ENCODE measurements at places on chromosomes 11 and 22. TPM values are rescaled to one million over a fixed set of nuclear protein-coding genes. Genes with fewer than 3 reads are reported as not detected.

DNA sequence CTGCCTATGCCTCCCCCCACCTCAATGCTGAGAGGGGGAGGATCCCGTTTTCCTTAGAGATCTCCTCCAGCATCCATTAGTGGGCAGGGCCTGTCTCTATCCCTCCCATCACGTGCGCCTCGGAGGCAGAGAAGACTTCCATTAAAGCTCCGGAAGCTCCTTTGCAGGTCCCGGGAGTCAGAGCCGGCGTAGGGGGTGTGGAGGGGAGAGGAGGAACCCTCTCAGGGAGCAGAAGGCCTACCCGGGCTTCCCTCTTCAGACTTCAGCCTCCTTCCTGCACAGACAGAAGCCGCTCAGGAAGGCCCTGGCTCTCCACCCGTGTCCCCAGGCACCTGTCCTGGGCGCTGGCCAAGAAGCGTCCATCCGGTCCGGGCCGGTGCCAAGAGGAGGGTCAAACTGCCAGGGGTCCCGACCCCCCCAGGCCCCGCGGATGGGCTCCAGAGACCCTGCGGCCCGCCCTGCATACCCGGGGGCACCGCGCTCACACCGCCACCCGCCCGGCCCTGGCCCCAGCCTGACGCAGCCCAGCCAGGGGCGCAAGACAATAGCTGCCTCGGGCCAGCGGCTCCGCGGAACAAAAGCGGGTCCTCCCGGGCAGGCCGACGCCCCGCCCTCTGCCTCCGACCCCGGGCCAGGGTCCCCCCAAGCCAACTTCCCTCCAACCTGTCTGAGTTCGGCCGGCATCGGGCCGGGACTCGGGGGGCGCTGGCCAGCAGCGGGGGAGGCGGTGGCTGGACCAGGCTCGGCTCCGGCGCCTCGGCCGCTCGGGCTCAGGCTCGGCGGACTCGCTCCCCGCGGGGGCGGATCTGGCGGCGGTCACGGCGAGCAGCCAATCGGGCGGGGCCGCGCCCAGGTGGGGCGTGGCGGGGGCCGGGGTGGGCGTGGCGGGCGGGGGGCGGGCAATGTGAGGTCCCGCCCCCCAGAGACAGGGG is 29.9 kb downstream of the ARVCF start:
- H3K36me3 ChIP-seq: no peaks in the 10 kb centered on the region
- H3K27ac ChIP-seq: peak overlapping the region; percentile 6

- DNase-seq: no peak
- no peaks in the 10 kb centered on the region for H3K27me3 ChIP-seq
- H3K27ac ChIP-seq: no peak overlapping the region
- no peaks in the 10 kb centered on the region for H3K36me3 ChIP-seq
These were observed 5.1 kb downstream of the CHKA start for GRCh38 chr11:68116126-68116525.

RFPL2 gene
- total RNA-seq: not detected

- no peak overlapping the region for H3K4me3 ChIP-seq
- no peak for DNase-seq
- no peak overlapping the region for H3K27ac ChIP-seq
- H3K4me1 ChIP-seq: no peaks in the 10 kb centered on the region
- H3K36me3 ChIP-seq: peaks cover 1% of the 10 kb centered on the region
These were observed 280.5 kb downstream of the DDX10 start for GRCh38 chr11:108945341-108945740.

- no peaks in the 10 kb centered on the region for H3K36me3 ChIP-seq
- no peak for DNase-seq
- no peak overlapping the region for H3K4me3 ChIP-seq
- H3K4me1 ChIP-seq: peaks cover 46% of the 10 kb centered on the region
- H3K27ac ChIP-seq: no peak overlapping the region
- no peaks in the 10 kb centered on the region for H3K27me3 ChIP-seq
These were observed 106.3 kb upstream of the PITPNB start for GRCh38 chr22:28025333-28025732.

DNA sequence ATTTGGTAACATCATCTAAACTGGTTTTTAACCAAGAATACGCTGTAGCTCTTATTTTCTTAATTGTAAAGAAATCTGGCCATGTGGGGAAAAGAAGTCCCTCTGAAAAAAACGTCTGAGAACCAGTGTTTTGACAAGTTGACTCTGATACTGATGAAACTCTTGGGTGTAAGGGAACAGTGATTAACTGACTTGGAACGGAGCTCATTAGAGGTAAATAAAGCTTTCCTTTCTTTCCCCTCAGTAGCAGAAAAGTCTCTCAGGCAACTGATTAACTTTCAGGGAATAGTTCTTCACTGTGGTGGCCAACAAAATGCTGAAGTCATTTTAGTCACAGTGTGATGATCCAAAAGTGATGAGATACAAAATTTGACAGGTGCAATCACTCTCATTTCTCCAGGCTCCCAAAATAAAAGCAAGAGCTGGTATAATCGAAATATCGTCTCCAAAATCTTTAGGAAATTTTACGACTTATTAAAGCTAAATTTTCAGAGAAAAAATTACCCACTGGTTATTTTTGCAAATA is 52.3 kb downstream of the SLC36A4 start:
- H3K27ac ChIP-seq: no peak overlapping the region
- no peaks in the 10 kb centered on the region for H3K4me1 ChIP-seq
- DNase-seq: no peak
- no peak overlapping the region for H3K4me3 ChIP-seq

DNA sequence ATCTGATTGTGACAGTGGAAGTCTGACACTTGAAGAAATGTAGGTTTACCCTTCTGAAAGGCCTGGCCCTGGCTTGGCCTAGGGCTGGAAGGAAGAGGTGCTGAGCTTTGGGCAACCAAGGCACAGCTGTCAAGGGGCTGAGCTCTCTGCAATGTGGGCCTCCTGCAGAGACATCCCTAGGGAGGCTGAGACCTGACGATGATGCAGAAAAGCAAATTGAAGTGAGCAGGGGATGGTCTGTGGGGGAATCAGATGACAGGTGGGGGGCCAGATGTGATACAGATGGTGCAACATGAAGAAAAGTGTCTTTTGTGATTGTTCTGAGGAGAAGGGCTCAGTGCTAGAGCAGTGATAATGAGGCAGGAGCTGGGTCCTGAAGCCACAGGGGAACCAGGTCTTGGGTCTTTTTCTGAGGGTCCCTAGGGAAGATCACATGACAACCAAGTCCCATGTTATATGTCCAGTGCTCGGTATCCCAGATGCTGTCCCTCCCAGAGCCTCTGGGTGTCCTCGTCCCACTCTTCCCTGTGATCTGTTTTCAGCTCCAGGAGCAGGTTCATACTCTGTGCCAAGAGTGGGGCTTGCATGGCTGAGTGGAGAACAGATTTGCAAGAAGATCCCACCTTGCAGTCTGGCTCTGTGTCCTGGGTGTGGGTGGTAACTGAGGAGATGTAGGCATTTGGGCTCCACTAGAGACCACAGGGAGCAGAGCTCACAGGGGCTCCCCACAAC is 79.9 kb upstream of the VPREB1 start:
- DNase-seq: no peak
- no peaks in the 10 kb centered on the region for H3K4me1 ChIP-seq
- H3K36me3 ChIP-seq: no peaks in the 10 kb centered on the region
- H3K4me3 ChIP-seq: no peak overlapping the region
- no peak overlapping the region for H3K27ac ChIP-seq

OR51E1 gene
- total RNA-seq: 1.8 TPM

GRCh38 chr22:19571207-19571795 is 47.1 kb upstream of the CLDN5 start:
- no peaks in the 10 kb centered on the region for H3K36me3 ChIP-seq
- peaks cover 29% of the 10 kb centered on the region for H3K4me1 ChIP-seq
- no peak overlapping the region for H3K4me3 ChIP-seq
- no peak for DNase-seq
- no peak overlapping the region for H3K27ac ChIP-seq
- H3K27me3 ChIP-seq: no peaks in the 10 kb centered on the region

DNA sequence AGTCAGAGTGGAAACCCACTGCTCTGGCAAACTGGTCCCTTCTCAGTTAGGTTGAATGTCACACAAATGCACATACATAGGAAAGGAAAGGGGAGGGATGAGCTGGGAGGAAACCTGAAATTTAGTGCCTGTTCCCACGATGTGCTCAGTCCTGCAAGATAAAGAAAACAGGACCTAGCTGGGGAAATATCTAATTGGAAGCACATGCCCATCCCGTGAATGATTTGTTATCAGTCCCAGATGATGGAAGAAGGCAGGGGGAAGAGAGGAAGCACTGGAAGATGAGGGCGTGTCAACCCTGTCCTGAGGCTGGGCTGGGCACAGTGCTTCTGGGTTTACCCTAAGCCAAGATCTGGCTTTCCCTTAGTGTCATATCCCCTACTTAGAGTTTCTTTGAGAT is 173.9 kb downstream of the NAV2 start:
- no peak for DNase-seq
- no peak overlapping the region for H3K4me3 ChIP-seq
- H3K27me3 ChIP-seq: no peaks in the 10 kb centered on the region
- H3K36me3 ChIP-seq: no peaks in the 10 kb centered on the region
- no peak overlapping the region for H3K27ac ChIP-seq

- H3K4me1 ChIP-seq: no peaks in the 10 kb centered on the region
- H3K27me3 ChIP-seq: peaks cover 20% of the 10 kb centered on the region
- no peaks in the 10 kb centered on the region for H3K36me3 ChIP-seq
- peak; percentile 50 for DNase-seq
- H3K27ac ChIP-seq: no peak overlapping the region
- peak overlapping the region; percentile 26 for H3K4me3 ChIP-seq
These were observed 579.3 kb downstream of the BUD13 start for GRCh38 chr11:116193321-116194131.

GRCh38 chr22:24108073-24108472 is 73.2 kb upstream of the SUSD2 start:
- no peaks in the 10 kb centered on the region for H3K27me3 ChIP-seq
- DNase-seq: no peak
- no peak overlapping the region for H3K27ac ChIP-seq
- peaks cover 21% of the 10 kb centered on the region for H3K4me1 ChIP-seq

GRCh38 chr11:36141196-36141953 is 147.8 kb downstream of the COMMD9 start:
- H3K4me1 ChIP-seq: no peaks in the 10 kb centered on the region
- no peak for DNase-seq
- no peaks in the 10 kb centered on the region for H3K36me3 ChIP-seq
- H3K4me3 ChIP-seq: no peak overlapping the region

GAS2 gene
- total RNA-seq: 16.3 TPM

Data from heart right ventricle (tissue), 16 donors.